NCI-H1092 treated with DMSO at 0.1 percent for 48 hours (cell line): ENCODE measurements at places on chromosomes 7 and 10.

GRCh38 chr10:22620929-22621328 is 93.4 kb downstream of the PIP4K2A start:
- no peak for DNase-seq

- no peak for DNase-seq
Measured at GRCh38 chr10:49309691-49310411, 10.9 kb downstream of the C10orf71 start.

DNA sequence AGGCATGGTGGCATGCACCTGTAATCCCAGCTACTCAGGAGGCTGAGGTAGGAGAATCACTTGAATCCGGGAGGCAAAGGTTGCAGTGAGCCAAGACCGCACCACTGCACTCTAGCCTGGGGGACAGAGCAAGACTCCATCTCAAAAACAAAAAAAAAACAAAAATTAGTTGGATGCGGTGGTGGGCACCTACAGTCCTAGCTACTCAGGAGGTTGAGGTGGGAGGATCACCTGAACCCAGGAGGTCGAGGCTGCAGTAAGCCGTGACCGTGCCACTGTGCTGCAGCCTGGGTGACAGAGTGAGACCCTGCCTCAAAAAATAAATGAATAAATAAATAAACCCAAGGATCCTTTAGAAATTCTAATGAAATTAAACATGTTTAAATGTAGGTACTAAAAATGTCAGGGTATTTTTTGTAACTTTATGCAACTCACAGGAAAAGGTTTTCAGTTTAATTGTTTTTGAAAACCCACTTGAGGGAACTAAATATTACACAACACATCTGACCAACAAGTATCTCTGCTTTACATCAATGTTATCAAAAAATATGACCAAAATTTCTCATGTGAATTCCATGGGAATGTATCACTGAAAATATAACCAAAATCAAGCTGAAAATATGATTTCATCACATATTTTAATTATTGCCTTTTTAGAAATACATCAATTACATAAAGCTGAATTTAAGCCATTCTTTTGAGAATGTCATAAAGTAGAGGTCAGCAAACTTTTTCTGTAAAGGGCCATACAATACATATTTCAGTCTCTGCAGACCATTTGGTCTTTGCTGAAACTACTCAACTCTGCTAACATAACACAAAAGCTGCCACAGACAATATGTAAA is 23.9 kb downstream of the UPF2 start:
- DNase-seq, result no peak

- DNase-seq, result no peak
Measured at GRCh38 chr7:151724250-151724915, 152.5 kb downstream of the PRKAG2 start.
